Left cardiac atrium (tissue), 4 donors: ENCODE measurements at places on chromosomes 1 and 21. TPM values are rescaled to one million over a fixed set of nuclear protein-coding genes. Genes with fewer than 3 reads are reported as not detected.

GRCh38 chr21:43864313-43864961, 586 bp upstream of the AGPAT3 start:
- peak; percentile 67 for DNase-seq

DNA sequence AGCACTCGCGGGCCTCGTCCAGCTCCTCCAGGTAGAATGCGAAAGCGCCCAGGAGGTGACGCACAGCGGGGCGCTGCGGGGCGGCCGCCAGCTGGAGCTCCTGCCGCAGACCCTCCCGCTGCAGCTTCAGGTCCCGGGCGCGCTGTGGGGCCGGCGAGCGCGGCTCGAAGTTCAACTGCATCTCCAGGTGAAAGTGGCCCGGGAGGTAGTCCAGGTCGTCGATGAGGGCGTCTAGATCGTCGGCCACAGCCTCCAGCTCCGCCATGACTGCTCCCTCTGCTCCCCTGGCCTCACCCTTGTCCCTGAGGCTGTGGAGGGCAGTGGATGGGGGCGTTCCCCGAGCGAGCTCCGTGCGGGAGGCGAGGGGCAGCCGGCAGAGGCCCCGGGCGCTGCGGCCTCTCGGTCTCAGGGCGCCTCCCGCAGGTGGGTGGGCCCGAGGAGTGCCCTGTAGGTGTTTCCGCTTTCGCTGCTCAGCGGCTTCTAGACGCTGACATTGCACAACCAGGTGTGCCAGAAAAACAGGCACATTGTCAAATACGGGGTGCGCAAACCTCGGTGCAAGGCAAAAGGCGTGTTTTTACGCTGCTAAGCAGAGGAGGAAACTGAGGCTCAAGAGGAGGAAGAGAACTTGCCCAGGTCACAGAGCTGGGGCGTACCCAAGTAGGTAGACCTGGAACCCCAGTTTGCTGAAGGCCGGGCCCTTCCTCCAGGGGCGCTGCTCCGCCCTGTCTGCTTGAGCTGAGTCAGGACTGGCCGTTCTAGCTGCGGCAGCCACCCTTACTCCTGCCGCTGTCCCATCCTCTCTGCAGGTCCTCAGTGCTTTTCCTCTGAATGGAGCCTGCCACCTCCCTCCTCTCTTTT, at the start of gene TTC22:
Gene TTC22 (minus strand): TSS at position 425 of the 861 bp plus-strand sequence. CDS start 160 bp downstream, at position 265.
- no peak for DNase-seq

- DNase-seq, result no peak
Measured at GRCh38 chr1:77975386-77975785, 3.5 kb downstream of the FUBP1 start.

- peak; percentile 39 for DNase-seq
Measured at GRCh38 chr1:218365226-218365999, 20.3 kb downstream of the TGFB2 start.

Gene RPE65
- not detected for total RNA-seq

- peak; percentile 25 for DNase-seq
Measured at GRCh38 chr1:35120458-35121133, 41.4 kb downstream of the ZMYM1 start.

Gene SFN
- 0.42 TPM for total RNA-seq

Gene OPTC
- total RNA-seq, result not detected

DNA sequence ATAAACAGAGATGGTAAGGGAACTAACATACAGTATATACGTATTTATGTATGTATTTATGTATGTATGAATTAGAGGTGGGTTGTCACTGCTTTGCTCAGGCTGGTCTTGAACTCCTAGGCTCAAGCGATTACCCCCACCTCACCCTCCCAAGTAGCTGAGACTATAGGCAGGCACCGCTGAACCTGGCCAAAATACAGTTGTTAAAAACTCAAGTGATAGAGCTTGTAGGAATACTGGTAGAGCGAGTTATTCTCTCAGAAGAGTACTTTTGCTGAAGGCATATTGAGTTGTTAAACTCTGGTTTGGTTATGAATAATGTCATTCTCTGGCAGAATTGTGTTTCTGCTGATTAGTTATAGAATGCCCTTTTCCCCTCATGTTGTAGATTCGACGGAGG, 38.9 kb downstream of the UBE4B start:
- no peak for DNase-seq
